ENCODE measurements at places on chromosomes 12 and 14.

DNA sequence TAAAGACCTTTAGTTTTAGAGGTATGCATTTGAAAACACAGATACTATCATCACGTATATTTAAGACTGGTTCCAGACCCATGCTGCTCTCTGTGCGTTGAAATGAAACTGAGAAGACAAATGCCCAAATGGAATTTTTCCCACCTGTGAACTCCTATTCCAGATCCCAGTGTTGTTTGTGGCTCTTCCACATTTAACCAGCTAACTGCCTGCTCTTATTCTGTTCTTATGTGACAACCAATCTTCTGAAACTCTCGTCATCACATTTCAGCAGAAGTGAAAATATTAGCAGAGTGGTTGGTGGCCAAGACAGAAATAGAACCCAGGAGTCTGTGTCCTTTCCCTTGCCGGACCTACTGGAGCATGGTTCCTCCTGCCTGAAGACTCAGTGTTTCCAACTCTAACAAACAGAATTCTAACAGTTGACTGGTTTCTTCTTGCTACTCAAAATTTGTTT lies 460.2 kb downstream of the RAD51B start:
- DNase-seq, result no peak

DNA sequence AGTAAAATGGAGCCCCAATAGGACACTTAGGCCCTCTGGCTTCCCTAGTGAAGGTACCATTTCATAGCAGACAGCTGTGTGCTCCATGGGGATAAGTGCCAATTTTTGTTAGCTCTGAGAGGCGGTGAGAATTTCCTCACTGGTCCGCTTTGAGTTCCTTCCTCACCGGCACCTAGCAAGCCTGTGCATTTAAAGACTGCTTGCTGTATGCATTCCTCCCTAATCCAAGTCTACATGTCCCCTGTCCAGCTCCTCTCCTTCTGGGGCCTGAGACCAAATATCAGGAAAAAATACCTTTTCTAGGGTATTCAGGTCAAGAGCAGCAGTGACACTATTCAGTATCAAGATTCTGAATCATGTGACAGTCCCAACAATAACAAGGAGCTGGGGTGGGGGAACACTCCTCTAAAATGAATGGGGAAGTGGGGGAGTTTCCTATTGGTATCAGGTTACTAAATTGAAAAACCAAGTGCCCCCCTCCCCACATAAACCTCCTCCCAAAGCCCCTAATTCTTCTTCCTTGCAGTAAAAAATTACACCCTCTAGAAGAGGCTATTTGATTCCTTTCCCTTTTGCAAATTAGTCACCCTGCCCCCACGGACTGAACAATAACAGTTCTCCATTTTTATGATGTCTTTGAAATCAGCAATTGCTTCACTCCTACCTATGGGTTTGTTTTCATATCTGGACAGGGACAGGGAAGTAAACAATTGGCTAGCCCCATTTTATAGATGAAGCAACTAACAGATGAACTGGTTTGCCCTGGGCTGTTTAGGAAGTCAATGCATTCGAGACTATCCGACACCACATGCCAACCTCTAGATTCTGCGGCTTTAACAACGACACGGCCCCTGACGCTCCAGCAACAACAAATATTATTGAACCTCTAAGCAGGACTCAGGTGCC lies 28.9 kb downstream of the BCL11B start:
- no peak for DNase-seq

DNA sequence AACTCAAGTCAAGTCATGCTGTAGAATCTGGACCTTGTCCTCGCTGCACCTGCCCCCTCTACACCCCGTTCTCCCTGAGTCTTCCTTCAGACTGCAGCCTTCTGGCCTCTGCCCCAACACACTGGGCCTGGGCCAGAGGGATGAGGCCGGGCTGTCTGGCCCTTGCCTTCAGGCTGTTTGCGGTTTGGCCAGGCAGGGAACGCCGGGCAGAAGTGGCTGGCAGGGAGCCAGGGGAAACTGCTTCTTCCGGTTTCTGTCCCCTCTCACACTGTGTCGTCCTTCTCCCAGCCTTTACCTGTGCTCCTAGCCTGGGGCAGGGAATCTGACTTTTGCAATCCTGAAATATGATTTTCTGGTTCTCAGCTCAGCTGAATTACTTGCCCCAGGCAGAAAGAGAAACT lies 13.5 kb downstream of the DGLUCY start:
- DNase-seq, result no peak

DNA sequence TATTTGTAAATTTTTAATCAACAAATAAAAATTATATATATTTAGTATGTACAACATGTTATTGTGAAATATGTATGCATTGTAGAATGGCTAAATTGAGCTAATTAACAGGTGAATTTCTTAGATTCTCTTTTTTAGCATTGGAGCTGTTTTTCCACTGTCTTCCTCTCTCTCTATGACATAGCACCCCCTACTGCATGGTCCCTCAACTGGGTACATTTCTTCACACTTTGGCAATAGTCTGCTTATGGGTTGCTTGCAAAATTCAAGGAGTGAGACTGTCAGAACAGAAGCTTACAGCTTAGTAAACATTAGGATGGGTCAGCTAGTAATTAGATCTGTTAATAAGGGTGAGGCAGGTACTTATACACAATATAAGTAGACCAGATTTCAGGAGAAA lies 658.5 kb upstream of the MGAT4C start:
- DNase-seq, result peak; percentile 65

DNA sequence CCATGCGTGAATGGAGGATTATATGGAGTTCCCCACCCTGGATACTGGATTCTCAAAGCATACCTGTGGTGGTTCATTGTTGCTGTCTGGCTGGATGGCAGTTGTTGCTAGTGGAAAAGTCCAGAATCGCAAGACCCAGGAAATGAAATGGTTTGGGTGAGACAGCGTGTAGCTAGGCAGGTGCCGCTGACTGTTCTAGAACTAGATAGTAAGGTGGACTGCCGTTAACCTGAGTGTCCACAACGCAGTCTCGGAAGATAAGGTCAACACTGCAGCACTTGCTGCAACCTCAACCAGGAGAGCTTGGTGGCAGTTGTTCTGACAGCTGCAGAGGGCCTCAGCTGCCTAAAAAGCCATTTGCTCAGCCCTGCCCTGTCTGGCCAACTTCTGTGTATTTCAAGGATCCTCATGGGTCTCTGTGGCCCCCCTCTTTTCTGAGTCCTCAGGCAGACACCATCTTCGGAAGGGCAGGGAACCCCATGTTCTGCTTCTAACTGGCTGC lies 15.5 kb upstream of the IRF2BPL start:
- peak; percentile 43 for DNase-seq

GRCh38 chr12:30278401-30278800 lies 417.3 kb downstream of the IPO8 start:
- DNase-seq, result no peak

DNA sequence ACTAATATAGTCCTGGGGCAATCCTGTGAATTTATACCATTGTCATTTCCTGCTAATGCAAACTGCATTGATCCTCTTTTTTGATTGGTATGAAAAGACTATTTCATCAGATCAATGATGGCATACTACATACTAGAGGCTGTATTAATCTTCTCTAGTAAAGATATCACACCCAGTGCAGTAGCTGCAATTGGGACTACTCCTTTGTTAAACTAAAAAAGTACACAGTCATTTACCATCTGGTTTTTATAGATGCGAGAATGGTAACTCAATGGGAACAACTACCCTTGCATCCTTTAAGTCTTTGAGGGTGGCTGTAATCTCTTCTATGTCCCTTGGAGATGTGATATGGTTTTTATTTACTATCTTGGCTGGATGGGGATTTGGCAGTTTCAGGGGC lies 80.2 kb upstream of the STK38L start:
- DNase-seq, result no peak

All from erythroblast (primary cell).